ENCODE measurements at places on chromosomes 1 and 21. TPM values are rescaled to one million over a fixed set of nuclear protein-coding genes. Genes with fewer than 3 reads are reported as not detected.
A peak's percentile ranks its signal among the peaks of the same experiment; 100 is the strongest.

DNA sequence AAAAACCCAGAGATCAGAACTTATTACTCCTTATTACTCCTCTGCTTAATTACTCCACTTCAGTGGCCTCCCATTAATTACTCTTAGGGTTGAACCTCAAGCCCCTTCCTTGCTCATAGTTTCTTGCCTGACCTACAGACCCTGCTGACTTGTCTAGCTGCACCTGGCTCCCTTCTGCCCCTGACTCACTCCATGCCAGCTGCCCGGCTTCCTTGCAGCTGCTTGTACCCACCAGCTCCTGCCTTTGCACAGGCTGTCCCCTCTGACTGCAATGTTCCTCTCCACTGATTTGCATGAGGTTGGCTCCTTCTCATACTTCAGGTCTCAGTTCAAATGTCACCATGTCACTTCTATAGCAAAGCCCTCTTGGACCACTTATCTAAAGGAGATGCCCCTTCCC is 1.9 kb upstream of the PTPRU start:
- DNase-seq, result no peak

GRCh38 chr21:34669149-34669879 is 520 bp downstream of the CLIC6 start:
- peak; percentile 17 for DNase-seq

Gene RNU1-1
- total RNA-seq, result 3,042 TPM

DNA sequence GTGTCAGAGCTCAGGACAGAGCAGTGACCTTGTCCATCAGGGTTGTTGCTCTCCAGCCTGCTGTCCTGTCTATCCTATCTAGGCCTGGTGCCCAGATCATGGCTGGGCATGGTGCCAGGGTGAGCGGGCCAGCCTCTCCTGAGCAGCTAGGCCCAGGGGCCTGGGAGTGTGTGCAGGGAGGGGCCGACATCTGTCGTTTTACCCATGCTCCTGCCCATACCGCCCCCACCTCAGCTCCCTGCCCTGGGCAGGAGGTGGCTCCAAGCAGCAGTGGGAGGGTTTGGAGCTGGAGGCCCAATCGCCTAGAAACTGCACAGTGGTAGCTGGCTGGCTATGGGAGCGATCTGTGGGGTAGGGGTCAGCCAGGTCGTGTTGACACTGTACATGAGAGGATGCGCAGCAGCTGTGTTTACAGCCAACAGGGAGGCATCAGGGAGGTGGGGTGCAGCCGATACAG is 6.5 kb downstream of the INSRR start:
- no peak for DNase-seq

Gene GOLT1A
- total RNA-seq, result not detected

GRCh38 chr21:23374155-23374554 is 2233.1 kb downstream of the MRPL39 start:
- DNase-seq, result no peak

DNA sequence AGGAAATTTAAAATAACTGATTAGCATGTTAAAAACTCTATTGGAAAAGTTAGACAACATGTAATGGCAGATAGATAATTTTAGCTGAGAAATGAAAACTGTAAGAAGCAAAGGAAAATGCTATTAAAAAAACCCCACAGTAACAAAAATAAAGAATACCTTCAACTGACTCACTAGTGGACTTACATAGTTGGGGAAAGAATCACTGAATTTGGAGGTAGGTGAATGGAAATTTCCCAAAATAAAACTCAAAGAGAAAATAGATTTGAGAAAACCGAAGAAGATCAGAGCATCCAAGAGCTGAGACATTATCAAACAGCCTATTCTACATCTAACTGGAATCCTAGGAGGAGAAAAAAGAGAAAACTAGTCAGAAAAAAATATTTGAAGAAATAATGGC is 34.7 kb downstream of the PDE4B start:
- no peak for DNase-seq

GRCh38 chr1:6981595-6981994 is 196.3 kb downstream of the CAMTA1 start:
- no peak for DNase-seq

DNA sequence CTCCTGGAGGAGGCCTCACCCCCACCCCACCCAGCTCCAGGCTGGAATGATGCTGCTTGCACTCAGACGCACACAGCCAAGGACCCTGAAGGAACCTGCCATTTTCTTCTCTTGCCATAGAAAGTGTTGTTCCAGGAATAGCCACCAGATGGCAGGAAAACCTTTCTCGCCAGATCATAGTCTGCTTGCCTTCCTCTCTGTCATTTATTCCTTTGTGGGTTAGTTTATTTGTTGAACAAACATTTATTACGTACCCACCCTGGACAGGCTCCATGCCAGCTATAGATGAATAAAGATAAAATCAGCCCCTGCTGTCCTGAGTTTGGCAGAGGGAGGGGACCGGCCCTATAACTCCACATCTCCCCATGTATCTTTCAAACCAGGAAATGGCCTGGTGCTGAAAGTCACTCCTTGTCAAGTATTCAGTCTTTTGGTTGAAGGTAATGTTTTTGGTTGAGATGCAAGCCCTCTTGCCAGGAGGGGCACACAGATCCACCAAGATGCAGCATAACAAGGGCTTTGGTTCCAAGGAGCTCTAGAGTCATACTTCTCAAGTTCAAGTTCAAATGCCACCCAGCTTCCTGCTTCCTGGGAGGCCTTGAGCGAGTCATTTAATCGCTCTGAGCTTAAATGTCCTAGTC is 7.0 kb upstream of the KCNC4 start:
- peak; percentile 76 for DNase-seq

Gene NECAP2
- total RNA-seq, result 44.7 TPM

Gene NRIP1
- total RNA-seq, result 73.8 TPM

Gene VASH2
- total RNA-seq, result 8.7 TPM

DNA sequence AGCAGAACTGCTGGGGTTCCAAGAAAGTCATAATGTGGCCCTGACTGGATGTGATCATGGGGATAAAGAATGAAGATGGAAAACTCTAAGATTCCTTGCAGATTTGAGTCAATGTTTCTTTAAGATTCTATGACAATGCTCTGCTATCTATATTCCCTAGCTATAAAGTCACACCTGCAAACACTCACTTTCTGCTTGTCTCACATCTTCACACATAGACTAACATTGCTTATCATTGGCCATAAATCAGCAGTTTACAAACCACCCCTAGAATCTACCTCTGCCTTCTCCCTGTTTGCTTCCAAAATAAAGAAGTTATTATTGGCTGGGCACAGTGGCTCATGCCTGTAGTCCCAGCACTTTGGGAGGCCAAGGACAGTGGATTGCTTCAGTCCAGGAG is 33.1 kb upstream of the NPL start:
- DNase-seq, result no peak

GRCh38 chr1:58619286-58620054 is 42.4 kb upstream of the TACSTD2 start:
- no peak for DNase-seq

Gene RNF186
- not detected for total RNA-seq

DNA sequence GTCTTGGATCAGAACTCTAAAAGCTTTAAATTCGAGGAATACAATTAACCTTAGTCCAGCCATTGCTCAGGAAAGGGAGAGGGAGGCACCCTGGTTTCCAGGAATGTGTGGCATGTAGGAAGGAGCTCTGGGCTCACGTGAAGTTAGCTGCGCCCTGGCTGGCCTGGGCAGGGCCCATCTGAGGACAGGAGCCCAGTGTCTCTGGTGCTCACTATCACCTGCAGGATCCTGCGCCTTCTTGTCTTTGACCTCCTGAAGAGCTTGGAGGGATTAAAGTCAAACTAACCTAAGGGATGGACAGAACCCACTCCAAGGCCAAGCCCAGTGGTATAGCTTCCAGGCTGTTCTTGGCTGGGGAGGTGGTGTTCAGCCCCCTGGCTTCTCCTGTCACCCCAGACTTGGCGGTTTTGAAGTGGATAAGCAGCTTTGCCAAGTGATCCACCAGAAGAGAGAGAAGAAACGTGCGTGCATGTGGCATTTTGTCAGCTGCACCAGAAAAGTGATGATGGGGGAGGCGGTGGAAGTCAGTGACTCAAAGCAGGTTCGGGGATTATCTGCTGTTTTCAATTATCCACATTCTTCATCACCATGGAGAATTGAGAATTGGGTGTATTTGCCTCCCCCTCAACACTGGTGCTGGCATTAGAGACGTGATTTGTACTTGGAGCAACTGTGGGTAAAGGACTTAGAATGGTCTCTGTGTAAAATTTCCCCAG is 11.9 kb upstream of the KCNN3 start:
- no peak for DNase-seq

GRCh38 chr1:7317888-7318287 is 453.2 kb upstream of the VAMP3 start:
- no peak for DNase-seq

Gene IVL
- total RNA-seq, result not detected

DNA sequence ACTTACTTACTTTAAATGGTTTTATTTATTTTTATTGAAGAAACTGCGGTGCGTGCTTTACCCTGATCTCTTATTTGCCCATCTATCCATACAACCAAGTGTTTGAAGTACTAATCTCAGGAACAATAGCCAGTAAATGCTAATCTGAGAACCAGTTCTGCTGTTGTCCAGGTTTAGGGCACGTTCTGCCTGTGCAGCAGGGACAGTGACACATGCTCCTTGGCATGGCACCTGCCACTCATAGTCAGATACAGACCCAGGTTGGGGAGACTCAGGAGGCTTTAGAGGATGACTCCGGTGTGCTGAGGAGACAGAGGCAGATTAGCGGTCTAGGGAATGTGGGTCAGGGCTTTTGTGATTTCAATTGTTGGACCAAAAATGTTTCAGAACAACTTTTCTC is 83.6 kb downstream of the NRIP1 start:
- DNase-seq, result no peak

DNA sequence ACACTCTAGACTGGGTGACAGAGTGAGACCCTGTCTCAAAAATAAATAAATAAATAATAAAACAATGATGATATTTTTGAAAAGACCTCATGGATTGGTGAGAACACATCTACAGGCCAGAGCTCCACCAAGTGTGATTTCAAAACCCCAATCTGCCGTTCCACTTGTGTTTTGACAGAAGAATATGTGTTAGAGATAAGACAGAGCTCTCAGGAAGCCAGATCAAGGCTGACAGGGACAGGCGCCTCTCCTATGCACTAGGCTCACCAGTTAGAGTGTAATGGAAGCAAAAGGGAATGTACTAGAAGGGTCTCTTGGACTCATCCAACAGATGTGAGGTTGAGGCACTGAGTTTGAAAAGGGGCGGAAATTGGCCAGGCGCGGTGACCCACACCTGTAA is 110.7 kb upstream of the ERRFI1 start:
- no peak for DNase-seq

- DNase-seq, result no peak
These were observed 65.2 kb upstream of the KLHDC7A start for GRCh38 chr1:18415448-18416027.

All from neural crest cell (in vitro differentiated cells).